ENCODE measurements at places on chromosomes 4 and X. TPM values are rescaled to one million over a fixed set of nuclear protein-coding genes. Genes with fewer than 3 reads are reported as not detected.
A peak's percentile ranks its signal among the peaks of the same experiment; 100 is the strongest.

The ZIC3 gene
- not detected for total RNA-seq

GRCh38 chr4:19178835-19179234, 1072.9 kb upstream of the SLIT2 start:
- no peak for DNase-seq

- DNase-seq = no peak
These were observed 59.9 kb upstream of the FAM241A start for GRCh38 chr4:112085156-112086035.

DNA sequence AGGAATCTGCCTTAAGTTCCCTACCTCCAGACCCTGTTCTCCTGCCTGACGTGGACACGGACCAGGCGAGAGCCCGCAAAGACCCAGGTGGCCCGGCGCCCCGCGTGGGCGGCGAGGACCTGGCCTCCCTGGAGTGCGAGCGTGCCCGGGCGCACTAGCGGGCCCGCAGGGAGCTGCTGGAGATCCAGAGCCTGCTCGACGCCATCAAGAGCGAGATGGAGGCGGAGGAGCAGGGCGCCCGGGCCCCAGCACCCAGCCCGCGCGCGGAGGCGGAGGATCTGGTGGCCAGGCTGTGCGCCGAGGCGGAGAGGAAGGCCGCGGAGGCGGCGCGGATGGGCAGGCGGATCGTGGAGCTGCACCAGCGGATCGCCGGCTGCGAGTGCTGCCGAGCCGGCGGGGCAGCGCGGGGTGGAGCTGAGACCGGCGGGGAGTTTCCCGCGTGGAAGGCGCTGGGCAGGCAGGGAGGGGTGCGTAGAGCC, 18.2 kb downstream of the MRFAP1 start:
- DNase-seq = no peak

DNA sequence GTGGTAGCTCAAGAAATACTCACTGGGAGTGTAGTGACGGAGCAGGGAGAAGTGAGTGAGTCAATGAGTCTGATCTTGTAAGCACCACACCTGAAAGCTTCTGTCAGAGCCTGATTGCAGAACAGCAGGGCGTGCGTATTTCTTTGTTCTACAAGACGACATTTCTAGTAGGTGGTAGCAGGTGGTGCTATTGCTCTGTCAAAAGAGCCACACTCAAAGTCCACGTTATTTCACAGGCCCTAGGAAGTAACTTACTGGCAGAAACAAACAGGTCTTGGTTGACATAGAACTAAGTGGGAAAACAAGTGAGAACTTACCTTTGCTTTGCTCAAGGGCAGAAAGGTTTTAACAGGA, 46.4 kb upstream of the SPRY1 start:
- DNase-seq = peak; percentile 50

DNA sequence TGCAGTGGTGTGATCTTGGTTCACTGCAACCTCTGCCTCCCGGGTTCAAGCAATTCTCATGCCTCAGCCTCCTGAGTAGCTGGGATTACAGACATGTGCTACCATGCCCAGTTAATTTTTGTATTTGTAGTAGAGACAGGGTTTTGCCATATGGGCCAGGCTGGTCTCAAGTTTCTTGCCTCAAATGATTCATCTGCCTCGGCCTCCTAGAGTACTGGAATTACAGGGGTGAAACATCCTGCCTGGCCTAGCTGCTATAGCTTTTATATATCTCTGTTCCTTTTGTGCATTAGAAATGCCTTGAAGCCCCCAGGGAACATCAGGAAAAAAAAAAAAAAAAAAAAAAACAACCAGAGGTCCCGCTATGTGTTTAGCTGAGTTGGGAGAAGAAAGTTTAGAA, 34.8 kb downstream of the UBE2K start:
- DNase-seq = no peak
